ENCODE measurements at places on chromosomes 5 and 9.

GRCh38 chr5:6236858-6237481, 141.4 kb downstream of the MED10 start:
- DNase-seq: no peak

DNA sequence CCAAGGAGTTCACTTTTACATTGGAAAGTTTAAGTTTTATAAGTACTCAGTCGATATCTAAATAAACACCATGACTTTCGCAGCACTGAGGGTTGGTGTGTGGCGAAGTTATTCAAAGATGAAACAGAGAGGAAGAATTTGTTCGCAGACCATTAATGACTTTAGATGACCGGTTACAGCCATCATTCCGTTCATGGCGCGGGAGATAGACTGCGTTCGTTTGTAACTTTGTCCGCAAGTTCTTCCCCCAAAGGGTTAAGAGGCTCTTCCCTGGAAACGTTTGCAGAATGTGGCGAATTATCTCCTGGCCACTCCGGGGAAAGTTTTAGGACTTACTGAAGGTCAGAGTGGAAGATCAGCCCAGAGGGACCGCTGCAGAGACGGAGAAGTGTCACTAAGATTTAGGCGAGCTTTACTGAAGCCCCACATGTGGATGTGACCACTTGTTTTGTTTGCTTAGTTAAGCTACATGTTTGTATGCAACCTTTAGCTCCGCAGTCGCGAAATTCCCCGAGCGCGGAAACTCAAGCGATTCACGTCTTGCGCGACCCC, 2.2 kb upstream of the FOXD1 start:
- DNase-seq: no peak

DNA sequence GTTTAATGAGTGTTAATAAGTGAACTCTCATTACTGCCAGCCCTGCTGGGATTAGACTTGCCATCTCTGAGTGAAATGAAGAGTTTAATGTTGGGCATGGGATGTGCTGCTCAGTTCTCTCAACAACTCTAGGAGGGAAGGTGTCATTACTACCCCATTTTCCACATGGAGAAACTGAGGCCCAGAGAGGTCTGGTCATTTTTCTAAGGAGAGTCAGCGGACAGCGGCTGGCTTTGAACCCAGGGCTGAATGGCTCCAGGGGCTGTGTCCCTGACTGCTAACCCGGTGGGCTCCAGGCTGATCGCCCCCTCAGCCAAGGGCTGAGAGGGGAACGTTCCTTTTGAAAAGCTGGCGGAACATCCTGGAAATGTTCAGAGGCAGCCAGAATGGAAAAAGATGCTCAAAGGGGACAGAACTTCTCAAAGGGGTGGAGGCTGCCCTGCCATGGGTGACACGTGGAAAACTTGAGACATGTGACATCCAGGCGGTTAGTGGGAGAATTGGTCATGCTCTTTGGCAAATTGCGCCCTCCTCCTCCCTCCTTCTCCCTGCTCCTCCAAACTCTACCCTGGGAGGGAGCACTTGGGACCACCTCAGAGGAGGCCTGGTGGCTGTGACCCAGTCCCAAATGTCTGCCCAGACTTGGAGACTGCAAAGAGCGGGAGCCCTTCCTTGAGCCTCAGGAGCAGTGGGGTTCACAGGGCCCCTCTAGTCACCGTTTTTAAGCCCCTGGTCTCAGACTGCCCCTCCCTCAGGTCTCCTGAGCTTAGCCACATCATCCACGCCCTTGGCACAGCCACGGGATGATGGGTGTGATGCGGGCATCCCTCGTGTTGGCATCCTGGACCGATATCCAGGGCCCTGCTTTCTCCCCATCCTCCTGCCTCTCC, 28.7 kb downstream of the DNM1 start:
- no peak for DNase-seq

DNA sequence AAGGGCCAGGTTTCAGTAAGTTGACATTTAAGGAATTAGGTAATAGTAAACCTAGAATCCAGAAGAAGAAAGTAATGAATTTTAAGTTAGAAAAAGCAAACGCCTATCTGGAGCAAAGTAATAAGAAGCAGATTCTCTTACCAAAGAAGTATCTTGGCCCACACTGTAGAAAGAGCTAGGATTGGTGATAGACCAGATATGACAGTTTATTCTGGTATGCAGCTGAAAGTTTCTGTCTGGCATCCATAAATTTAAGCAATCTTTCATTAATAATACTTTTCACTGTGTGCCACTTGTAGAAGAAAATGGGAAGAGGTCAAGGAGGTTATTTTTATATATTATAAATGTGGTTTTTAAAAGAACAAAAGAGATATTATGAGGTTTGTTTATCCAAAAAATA, 3.0 kb downstream of the RECK start:
- DNase-seq: no peak

DNA sequence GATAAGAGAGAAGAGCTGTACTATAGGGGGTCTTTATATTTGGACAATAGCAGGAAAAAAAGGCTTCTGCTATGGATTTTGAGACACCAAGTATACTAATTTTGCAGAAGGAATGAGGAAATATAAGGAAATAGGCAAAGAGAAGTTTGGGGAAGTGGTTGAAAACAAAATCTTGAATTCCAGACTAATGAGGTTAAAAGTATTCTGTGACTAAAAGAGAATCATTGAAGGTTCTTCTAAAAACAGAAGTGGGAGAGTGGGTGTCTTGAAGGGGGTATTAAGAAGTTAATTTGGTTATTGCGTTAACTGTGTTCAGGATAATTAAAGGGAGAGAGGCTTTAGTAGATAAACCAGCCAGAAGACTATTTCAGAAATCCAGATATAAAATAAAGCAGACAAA, 148.7 kb downstream of the RFK start:
- no peak for DNase-seq

- DNase-seq: no peak
Measured at GRCh38 chr5:801472-801871, 16.9 kb upstream of the ZDHHC11B start.

DNA sequence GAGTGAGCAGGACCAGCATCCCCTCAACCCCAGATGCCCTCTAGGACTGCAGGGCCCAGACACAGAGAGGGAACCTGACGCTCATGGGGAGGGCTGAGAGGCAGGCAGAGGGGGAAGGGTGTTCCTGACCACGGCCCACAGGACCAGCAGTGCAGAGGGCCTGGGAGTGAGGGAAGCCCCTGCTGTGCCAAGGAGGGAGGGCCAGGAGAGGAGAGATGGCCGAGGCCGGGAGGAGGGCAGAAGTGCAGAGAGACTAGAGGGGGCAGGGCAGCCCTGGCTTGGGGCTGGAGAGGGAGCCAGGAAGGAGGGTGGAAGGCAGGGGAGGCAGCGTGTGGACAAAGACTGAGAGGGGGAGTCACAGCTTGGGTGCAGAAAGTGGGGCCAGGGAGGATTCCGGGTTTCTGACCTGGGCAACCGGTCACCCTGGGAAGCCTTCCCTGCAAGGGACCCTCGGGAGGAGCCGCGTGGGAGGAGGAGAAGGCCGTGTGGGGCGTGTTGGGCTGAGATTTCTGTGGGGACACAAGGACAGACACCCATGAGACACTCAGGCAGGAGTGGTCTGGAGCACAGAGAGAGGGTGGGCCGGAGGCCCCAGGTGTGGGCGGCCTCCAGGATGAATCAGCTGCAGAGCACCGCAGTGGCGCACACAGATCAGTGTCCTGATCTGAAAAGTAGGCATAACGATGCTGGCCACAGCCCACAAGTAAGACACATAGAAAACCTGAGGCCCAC, 117.5 kb downstream of the ADAMTS2 start:
- no peak for DNase-seq

- no peak for DNase-seq
Measured at GRCh38 chr5:125100951-125101350, 354.5 kb upstream of the ZNF608 start.

DNA sequence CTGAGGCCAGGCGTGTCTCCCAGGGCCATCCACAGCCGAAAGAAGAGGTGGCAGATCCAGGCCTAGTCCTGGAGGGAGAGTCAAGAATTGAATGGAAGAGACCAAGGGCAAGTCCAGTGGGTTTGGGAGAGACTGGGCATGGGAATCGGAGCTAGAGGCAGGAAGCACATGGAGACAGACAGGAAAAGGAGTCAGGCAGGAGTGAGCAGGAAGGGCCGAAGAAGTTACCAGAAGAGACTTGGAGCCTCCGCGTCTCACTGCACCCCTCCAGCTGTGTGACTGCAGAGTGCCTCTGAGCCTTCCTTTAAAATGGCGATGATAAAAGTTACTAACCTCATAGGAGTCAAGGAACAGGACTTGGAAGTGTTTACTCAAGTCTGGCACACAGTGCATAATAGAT, 64.4 kb upstream of the ANGPTL2 start:
- DNase-seq: no peak

GRCh38 chr5:177611446-177612214, 11.7 kb downstream of the B4GALT7 start:
- DNase-seq: no peak

- DNase-seq: no peak
Measured at GRCh38 chr5:78253201-78253600, 41.3 kb downstream of the AP3B1 start.

GRCh38 chr5:10655972-10656830, 92.3 kb downstream of the ANKRD33B start:
- DNase-seq: no peak

DNA sequence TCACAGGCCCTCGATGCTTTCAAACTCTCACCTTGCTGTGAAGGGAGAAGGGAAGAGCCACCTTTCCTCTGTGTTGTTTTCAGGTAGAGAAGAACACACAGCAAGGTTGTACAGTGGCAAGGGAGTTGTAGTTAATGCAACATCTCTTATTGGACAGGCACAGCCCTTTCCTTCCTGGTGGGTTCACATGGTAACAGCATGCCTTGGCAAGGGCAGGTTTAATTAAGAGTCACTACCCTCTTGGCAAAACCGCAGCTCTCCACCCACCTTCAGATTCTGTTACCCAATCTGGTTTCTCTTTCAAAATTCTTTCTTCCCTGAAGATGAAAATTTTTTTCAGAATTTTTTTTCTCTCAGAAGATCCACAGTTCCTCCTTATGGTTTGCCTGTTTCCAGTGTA, 253.1 kb downstream of the TLR4 start:
- no peak for DNase-seq

DNA sequence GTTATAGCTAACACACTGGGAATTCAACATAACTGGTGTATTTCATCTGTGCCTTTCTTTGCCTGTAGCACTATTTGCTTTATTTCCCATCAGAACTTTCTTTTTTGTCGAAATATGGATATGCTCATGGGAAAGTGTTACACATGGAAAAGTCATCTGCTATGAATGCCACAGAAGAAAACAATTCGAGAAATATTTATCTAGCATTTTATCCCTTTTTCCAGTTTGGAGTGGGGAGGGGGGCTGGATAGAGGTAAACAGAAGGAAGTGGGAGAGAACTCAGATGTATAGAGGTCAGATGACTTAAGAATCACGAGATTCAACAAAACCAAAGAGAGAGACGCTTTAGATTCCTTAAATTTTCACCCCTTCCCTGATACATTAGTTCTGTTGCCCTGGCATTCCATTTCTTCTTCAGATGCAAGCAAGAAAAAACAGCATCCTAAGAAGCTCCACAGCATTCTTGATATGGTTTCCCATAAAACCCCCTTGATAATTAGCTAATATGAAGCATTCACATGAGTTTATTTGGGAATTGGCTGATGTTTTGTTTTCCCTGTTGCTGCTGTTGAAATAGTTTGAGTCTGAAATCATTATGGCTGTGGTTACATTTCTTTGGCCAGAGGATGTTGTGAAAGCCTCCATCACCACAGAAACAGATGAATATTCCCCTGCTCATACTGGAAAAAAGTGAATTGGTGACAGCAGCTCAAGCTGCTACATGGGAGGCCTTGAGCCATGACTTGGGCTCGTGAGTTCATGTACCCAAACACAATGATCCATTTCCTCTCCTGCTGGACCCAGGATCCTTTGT, 335.8 kb upstream of the DAB2 start:
- DNase-seq: no peak

- no peak for DNase-seq
Measured at GRCh38 chr5:20286512-20286911, 298.5 kb upstream of the CDH18 start.

GRCh38 chr9:91154686-91155085, 207.0 kb downstream of the AUH start:
- DNase-seq: no peak

- no peak for DNase-seq
Measured at GRCh38 chr5:1331861-1332405, 13.0 kb downstream of the CLPTM1L start.

GRCh38 chr5:35478856-35479682, 138.6 kb upstream of the SPEF2 start:
- no peak for DNase-seq

DNA sequence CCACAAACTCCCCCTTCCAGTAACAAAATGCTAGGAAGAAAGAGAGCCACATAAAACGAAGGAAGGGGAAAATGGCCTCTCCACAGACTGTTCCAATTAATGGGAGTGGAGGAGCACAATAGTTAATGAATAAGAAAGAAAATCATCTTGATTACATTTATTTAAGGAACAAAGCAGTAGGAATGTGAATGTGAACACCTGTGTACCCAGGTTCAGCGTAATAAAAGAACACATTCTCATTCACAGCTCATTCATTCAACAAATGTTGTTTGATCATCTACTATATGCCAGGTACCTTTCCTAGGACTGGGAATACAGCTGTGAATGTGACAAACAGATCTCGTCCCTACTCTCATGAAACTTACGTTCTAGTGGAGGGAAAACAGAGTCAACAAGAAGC, 35.7 kb downstream of the SIL1 start:
- DNase-seq: no peak

DNA sequence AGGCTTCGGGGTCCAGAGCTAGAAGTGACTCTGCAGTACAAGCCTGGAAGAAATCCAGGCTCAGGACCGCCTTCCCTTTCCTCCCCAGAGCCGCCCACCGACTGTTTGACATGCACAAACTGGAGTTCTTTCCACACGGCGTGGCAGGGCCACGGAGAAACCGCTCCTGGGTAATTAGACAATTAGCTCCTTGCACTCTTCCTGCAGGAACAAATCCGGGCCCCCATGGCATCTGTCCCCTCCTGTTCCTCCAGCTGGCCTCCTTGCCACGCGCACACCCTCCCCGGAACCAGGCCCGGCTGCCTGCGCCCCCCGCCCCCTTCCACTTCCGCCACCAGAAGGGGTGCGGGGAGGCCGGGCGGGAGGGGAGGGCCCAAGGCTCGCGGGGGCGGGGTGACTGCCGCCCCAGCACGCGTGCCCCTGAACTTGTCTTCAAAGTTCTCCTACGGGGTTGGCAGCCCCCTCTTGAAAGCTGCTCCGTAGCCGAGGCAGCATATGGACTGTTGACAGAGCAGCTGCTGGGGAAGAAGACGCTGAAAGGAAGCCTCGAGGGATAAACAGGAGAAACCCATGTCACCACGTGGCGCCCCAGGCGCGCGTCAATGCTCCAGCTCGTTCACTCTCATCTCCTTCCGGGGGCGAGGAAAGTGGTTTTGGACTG, 74.3 kb downstream of the SEC61B start:
- DNase-seq: no peak

All from stimulated activated CD4-positive, alpha-beta T cell treated with anti-CD3 and anti-CD28 coated beads, Interleukin-12 subunit alpha, Interleukin-12 subunit beta, amount 100 ng/mL, for 24 hours (primary cell).